NCI-H2029 treated with DMSO at 0.1 percent for 48 hours (cell line): ENCODE measurements at places on chromosomes 5 and 9.

- DNase-seq, result peak; percentile 82
Measured at GRCh38 chr5:36763454-36763853, 113.1 kb upstream of the NIPBL start.

- no peak for DNase-seq
Measured at GRCh38 chr9:5278486-5278885, 26.0 kb downstream of the RLN2 start.

DNA sequence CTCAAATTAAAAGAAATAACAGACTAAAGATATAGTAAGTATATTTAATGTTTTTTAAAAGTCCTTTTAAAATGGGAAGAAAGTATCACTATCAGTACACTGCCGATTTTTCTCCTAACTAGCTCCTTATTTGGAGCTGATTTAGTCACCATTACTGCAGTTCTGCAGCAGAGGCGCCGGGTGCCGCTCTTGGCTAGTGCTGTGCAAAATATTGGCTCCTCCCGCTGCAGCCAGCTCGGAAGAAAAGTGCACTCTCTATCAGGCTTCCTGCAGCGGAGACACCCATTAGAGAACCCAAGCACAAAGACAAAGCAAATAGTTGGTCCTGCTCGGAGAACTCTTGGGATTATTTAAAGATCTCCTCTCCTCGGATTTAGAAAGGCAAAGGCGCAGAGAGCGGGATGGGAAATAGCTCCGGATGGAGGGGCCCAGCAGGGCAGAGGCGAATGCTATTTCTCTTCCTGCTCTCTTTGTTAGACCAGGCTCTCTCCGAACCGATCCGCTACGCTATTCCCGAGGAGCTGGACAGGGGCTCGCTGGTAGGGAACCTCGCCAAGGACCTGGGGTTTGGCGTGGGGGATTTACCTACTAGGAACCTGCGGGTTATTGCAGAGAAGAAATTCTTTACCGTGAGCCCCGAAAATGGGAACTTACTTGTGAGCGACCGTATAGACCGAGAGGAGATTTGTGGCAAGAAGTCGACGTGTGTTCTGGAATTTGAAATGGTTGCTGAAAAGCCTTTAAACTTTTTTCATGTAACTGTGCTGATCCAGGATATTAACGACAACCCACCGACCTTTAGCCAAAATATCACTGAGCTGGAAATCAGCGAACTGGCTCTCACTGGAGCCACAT is at the start of gene PCDHGB3:
TSS of gene PCDHGB3 (plus strand) at position 249 of the 855 bp plus-strand sequence. CDS start at position 402, 153 bp downstream.
- no peak for DNase-seq

DNA sequence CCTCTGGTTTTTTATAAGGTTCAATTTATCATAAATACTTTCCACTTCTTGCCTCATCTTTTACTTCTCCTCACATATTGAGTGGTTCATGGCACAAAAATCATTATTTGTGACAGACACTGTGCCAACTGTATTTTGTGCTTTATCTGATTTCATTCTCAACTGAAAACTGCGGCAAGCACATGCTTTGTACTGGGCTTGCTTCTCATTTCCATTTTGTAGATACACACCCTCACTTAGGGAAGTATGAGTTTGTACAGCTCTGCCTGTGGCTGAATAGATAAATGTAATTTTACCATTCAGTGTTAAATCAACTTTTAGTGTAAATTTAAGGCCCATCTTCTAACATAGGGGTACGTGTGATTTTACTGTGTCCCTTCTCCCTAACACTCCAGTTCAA is 83.6 kb downstream of the ANXA2R start:
- no peak for DNase-seq

DNA sequence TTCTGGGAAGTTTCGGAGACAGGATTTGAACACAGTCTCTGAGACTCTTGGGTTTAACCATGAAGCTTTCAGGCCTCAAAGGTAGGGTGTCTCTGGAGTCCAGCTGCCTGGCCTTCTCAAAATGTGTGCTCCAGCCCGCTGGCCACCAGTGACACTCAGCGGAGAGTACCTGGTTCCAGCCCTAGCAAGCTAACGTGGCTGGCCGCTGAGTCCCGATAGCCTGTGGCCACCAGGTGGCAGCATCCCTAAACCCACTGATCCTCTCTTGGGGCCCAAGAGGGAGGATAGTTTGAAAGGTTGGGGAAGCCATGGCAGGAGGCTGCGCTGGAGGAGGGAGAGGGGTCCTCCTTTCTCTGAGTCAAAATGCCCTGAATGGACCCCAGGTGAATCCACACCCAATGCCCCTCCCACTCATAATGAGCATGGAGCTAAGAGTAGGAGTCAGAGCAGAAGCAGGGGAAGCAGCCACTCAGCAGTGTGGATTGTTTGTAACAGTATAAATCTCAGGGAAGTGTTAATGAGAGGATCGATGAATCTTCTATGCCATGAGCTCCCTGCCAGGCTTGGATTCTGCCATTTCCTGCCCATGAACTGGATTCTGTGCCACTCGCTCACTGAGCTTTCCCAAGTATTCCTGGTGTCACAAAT is 5.4 kb upstream of the TIFAB start:
- peak; percentile 17 for DNase-seq

DNA sequence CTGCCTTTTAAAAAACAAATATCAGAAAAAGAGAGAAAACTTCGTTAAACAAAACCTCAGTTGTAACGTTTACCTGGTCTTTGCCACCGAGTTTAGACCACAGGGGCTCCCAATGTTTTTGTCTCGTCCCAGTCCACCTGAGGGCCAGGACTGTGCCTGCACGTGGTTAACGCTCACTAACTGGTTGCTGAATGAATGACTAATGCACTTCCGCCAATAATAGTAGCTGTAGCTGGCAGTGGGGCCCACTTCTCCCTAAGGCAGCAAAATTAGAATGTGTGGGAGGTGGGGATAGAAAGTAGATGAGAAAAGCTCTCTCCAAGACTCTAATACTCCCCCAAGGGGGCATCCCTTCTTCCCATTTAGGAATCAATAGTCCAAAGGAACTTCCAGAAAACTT is 29.1 kb upstream of the MED27 start:
- DNase-seq, result no peak

DNA sequence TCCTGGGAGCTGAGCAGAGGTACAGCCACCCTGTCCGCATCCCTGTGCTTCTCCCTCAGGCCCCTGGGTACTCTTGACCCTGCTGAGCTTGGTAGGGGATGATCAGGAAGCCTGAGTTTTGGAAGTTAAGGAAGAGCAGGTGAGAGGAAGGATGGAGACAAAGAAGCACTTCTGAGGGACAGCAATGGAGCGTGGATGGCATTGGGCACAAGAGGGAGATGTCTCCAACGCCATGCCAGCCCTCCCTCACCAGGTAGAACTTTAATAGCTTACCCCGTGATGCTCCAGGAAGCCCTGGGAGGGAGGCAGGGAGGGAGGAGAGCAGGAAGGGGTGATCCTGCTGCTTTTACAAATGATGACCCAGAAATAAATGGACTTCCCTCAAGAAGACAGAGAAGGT is 29.9 kb upstream of the SMU1 start:
- DNase-seq, result no peak

DNA sequence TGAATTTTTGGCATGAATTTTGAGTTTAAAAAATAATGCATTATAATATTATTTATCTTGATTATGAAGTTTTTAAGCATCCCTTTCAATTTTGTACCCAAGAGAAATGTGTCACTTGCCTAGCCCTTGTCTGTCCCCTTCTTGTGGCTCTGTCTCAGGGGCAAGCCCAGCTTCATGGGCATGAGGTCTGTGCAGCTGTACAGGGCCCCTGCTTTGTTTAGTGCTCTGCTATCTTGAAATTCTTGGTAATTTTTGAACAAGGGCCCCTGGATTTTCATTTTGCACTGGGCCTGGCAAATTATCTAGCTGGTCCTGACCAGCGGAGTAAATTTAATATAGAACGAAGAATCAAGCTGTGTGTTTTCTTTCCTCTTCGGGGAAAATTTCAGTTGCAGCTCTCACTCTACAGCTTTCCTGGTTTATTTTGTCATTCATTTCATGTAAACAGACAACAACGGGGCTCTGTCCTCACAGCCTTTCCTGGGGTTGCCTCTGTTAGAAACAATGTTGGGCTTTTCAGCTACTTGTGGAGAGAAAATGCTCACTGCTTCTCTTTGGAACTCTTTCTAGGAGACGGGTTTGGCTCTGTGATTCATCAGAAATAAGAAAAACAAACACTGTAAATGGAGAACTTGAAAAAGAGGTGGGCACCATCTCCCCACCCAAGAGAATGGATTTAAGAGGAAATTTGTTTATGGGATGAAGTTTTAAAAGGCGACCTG is 41.1 kb downstream of the LIX1 start:
- DNase-seq, result no peak

GRCh38 chr5:142065273-142065672 is 43.3 kb upstream of the NDFIP1 start:
- no peak for DNase-seq

GRCh38 chr9:123637945-123638634 is 282.1 kb downstream of the CRB2 start:
- DNase-seq, result peak; percentile 6

DNA sequence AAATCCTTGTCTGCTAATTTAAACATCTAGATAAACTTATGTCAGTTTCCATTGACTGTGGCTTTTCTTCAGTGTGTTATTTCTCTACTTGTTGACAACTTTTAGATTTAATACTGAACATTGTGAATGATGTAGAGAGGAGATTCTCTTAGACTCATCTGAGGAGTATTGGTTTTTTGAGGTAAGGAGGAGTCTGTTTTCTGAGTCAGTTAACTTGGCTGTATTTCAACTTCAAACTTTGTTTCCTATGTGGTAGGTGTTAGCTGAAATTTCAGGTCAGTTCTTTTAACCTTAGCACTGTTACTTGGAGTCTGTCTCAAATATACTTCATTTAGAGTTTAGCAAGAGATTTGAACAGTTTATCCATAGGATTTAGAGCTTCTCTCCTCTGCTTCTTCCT is 67.9 kb downstream of the XRCC4 start:
- DNase-seq, result no peak

DNA sequence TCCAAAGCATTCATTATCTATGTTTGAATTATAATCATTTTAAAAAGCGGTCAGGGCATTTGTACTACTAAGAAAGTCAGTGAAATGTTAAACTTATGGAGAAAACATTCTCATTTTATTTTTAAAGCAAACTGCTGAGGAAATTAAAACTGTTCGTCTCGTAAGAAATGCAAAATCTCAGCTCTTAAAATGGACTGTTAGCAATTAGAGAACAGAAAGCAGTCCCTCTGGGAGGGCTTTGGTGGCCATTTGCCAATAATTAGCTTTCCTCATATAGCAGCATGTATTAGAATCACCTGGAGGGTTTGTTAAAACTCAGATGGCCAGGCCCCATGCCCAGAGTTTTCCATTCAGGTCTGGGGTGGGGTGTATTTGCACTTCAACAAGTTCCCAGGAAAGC is 120.7 kb upstream of the RASEF start:
- DNase-seq, result no peak

- DNase-seq, result no peak
Measured at GRCh38 chr5:78799266-78800017, 150.9 kb upstream of the LHFPL2 start.

DNA sequence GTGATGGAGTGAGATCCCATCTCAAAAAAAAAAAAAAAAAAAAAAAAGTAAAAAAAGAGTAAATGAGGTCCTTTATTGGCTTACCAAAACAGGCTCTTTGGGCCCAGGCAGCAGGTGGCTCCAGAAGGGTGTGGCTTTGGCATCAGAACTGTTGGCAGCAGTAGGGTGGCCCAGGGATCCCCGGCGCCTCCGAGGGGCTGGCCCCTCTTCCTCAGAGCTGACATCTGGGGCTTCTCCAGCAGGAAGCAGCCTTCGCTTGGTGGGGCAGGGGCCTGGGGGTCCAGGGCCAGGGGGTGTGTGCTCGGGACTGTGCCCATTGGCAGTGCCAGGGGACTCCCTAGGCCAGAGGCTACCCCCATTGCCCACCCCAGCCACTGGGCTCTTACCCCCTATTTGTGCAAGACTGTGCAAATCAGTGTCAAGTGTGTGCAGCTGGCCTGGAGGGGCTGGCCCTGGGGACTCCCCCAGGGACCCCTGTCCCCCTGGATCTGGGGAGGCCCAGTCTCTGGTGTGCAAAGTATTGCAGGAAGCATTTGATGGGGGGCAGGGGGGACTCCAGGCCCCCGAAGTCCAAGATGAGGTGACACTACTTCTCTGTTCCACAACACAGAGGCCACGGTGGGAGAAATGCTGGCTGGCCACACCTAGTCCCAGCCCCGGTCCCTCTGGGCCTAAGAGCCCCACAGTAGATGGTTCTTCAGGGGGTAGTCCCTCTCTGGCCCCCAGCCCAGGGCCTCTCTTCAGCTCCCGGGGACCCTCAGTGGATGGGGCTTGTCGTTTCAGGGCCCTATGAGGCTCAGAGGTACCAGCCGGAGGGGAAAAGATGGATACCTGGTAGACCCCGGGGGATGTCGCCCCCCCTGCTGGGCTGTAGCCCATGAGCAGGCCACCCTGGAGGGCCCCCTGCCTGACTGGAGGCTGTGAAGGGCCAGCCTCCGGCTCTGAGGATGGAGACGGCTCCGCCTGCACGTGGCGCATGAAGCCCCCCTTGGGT is 4.7 kb upstream of the STOML2 start:
- no peak for DNase-seq

DNA sequence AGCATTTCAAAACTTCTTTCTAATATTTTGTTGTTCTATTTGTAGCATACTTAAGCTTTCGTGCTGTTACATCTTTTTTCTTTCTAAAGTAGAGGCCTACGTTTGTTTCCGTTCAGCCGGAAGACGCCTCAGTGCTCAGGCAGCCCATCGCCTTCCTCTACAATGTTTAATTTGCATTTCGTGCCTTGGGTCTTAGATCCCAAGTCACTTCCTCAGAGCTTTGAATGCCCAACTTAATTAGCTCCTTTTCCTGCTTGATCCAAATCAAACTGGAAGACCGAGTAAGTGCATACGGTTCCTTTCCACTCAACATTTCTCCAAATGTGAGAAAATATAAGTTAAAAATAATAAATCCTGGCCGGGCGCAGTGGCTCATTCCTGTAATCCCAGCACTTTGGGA is 43.2 kb downstream of the MRPL36 start:
- no peak for DNase-seq

DNA sequence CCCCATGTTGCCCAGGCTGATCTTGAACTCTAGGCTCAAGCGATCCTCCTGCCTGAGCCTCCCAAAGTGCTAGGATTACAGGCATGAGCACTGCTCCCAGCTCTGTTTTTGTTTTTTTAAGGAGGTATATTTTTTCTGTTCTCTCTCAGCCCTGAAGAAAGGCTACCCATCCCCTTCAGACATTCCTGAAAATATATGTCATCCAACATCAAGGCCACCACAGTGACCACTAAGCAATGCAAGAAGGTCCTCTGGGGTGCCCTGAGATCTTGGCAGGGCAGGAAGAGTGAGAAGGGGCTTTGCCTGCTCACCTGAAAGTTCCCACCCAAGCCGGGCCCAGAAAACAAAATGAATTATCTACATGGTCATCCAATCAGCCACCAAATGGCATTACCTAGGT is 47.8 kb upstream of the IL17B start:
- DNase-seq, result no peak

GRCh38 chr9:71323357-71323756 is 201.9 kb upstream of the TRPM3 start:
- no peak for DNase-seq

GRCh38 chr5:99034336-99034735 is 105.5 kb upstream of the CHD1 start:
- DNase-seq, result no peak

- DNase-seq, result no peak
Measured at GRCh38 chr5:176778921-176779465, 31.4 kb upstream of the UNC5A start.
